Foreskin fibroblast (primary cell): ENCODE measurements at places on chromosomes 1 and 21.

DNA sequence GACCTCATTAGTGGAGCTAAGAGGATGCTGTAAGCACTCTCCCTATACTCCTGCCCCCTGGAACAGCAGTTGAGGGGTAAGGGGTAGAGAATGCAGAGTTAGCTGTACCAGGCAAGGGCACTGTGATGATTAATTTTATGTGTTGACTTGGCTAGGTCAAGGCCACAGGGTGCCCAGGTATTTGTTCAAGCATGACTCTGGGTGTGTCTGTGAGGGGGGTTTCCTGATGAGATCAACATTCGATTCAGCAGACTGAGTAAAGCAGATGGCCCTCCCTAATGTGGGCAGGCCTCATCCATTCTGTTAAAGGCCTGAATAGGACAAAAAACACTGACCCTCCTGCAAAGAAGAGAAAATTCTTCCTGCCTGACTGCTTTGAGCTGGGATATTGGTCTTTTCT is 110.8 kb downstream of the KCND3 start:
- no peak for DNase-seq

DNA sequence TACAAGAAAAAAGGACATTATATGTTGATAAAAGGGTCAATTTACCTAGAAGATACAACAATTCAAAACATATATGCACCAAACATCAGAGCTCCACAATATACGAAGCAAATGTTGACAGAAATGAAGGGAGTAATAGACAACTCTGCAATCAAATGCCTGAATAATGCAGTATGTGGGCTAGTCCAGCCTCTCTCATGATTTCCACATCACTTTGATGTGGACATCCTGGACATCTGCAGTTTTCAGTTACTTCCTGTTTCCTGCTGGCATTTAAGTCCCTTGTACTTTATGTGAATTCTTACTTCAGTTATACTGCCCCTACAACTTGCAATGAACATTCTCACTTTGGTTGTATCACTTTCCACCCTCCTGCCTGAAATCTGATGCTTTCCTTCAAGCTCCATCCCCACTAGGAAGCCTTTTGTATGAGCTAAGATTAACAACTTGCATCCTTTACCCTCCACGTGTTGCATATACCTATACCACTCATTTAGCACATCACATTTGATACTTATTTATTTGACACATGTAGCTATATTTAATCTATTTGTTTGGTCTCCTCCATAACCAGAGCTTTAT is 36.7 kb downstream of the DISC1 start:
- DNase-seq, result peak; percentile 34

DNA sequence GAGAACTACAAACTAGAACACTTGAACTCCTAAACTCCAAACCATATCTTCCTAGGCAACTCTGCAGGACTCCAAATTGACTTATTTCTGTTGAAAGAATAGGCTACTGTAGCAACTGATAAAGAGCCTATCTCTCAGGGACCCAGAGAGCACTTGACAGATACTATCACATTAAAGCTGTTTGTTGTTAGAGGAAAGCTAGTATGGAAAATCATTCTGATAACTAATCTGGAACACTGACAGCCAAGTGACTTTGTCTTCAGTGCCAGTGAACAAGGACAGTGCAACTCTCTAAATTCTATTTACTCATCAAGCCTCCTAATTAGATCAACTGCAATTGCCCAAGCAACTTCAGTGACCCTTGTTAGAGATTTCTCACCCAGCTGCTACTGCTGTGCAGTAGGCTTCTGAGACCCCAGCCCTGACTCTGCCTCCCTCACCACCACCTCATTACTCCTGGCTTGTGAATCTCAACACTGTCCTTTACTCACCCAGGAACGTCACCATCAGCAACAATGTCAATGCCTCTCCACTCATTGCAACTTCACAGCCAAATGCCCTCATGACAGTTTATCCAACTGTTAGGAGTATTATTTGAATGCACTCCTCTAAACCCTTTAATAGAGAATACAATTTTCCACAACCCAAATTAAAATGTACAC is 7.4 kb upstream of the RGS13 start:
- DNase-seq, result no peak

DNA sequence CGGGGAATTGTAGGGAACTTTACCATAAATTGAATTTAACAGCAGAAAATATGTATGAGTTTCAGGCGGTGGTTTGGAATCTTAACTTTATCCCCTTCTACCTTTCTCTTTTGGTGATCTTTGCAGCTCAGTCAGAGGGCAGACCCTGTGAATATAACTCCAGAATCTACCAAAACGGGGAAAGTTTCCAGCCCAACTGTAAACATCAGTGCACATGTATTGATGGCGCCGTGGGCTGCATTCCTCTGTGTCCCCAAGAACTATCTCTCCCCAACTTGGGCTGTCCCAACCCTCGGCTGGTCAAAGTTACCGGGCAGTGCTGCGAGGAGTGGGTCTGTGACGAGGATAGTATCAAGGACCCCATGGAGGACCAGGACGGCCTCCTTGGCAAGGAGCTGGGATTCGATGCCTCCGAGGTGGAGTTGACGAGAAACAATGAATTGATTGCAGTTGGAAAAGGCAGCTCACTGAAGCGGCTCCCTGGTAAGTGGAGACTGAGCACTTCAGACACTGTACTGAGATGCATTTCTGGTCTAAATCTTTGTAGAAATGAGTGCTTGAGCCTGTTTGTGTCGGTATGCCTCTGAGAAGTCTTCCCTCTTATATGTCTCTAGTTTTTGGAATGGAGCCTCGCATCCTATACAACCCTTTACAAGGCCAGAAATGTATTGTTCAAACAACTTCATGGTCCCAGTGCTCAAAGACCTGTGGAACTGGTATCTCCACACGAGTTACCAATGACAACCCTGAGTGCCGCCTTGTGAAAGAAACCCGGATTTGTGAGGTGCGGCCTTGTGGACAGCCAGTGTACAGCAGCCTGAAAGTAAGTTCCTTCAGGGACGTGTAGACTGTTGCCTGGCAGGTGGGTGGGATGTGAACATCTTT is 1.5 kb downstream of the CCN1 start:
- peak; percentile 80 for DNase-seq

DNA sequence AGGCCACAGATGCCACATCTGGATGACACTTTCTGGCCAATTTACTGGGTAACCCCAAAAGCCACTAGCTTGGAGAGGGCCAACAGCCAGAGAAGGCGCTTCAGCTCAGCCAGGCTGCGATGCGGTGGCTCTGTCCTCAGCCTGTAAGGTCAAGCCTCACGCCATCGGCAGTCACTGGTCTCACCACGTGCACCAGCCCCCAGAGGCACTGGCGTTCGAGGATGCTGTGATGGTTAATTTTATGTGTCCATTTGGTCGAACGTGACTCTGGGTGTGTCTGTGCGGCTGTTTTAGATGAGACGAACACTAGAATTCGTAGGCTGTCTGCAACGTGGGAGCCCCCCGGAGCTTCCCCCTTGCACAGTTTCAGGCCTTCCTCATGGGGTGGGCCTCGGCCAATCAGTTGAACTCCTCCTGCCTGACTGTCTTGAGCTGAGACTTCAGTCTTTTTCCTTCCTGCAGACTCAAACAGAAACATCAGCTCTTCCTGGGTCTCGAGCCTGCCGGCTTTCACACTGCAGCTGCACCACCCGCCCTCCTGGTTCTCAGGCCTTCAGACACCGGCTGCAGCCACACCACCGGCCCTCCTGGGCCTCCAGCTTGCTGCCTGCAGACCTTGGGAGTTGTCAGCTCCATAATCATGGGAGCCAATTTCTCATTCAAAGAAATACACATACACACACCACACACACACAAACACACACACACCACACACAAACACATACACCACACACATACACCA is 41.6 kb upstream of the SLC45A1 start:
- no peak for DNase-seq

GRCh38 chr1:33190701-33191100 is 8.9 kb upstream of the TRIM62 start:
- DNase-seq, result no peak

DNA sequence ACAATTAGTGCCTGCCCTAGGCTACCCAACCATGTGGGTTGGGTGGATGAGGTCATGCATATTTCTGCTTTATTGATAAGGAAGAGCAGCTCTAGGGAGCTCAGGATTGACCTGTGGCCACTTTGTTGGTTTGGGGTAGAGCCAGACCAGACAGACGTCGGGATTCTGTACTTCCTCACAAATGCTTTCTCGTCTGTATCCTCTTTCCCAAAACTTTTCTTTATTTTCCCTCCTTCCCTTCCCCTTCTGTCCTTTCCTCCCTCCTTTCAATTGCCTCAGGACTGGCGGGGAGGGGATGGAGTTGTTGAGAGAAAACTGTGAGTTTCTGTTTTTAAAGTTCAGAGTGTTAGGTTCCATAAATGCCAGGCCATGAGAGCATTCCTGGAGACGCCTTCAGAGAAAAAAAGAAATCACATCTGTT is 68.0 kb downstream of the UCK2 start:
- DNase-seq, result peak; percentile 74

DNA sequence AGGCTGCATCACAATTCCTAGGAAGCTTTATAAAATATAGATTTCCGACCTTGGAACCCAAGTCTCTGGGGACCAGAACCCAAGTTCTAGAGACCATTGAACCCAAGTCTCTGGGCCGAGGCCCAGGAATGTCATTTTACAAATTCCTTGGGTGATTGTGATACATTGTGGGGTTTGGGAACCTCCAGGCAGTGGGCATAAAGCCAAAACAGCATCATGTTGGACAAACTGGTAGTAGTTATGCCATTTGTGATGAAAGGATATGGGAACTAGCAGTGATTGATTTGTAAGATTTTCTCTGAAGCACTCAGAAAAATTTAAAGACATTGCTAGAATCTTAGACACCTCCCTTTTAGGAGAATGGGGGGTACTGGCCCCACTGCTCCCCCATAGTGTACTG is 160.2 kb downstream of the HIVEP3 start:
- peak; percentile 63 for DNase-seq

DNA sequence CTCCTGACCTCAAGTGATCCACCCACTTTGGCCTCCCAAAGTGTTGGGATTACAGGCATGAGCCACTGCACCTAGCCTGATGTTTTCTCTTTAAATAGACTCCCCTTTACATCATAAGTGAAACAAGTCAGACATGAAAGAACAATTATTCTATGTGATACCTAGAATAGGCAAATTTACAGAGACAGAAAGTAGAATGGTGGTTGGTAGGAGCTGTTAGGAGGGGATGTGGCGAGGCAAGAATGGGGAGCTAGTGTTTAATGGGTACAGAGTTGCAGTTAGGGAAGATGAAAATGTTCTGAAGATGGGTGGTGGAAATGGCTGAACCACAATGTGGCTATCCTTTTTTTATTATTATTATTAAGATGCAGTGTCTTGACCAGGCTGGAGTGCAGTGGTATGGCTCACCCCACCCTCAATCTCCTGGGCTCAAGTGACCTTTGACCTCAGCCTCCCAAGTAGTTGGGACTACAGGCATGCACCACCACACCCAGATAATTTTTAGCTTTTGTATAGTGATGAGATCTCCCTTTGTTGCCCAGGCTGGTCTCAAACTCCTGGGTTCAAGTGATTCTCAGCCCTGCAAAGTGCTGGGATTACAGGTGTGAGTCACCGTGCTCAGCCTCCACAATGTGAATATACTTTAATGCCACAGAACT is 28.4 kb downstream of the ELF3 start:
- DNase-seq, result no peak

- DNase-seq, result no peak
Measured at GRCh38 chr1:110083061-110083865, 12.8 kb upstream of the ALX3 start.

- no peak for DNase-seq
Measured at GRCh38 chr1:77668924-77669449, 13.5 kb downstream of the ZZZ3 start.

GRCh38 chr1:108949044-108949443 is 14.2 kb downstream of the CLCC1 start:
- DNase-seq, result no peak

- DNase-seq, result peak; percentile 75
Measured at GRCh38 chr1:93613898-93614297, 67.7 kb downstream of the BCAR3 start.

DNA sequence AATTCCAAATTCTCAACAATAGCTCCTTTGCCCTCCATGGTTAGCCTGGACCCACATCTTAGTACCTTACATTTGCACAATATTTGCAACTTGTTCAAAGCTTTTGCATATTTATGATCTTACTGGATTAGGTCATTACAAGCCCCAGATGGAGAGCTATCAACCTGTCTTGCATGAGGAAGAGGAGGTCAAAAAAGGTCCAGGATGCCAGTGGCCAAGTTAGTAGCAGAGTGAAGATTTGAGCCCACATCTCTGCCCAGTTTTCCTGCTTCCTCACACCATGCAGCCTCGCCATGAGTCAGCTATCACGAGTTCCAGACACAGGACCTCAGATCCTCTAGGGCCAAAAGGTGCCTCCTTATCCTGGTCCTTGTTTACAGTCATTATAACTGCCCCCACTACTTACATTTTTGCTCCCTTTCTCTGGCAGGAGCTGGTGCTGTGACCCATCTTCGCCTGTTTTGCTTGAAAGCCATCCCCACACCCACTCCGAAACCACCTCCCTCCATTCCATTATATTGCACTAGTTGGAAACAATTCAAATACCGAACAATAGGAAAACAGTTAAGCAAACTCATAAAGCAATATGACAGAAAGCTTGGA is 5.0 kb upstream of the AHCYL1 start:
- DNase-seq, result peak; percentile 92

DNA sequence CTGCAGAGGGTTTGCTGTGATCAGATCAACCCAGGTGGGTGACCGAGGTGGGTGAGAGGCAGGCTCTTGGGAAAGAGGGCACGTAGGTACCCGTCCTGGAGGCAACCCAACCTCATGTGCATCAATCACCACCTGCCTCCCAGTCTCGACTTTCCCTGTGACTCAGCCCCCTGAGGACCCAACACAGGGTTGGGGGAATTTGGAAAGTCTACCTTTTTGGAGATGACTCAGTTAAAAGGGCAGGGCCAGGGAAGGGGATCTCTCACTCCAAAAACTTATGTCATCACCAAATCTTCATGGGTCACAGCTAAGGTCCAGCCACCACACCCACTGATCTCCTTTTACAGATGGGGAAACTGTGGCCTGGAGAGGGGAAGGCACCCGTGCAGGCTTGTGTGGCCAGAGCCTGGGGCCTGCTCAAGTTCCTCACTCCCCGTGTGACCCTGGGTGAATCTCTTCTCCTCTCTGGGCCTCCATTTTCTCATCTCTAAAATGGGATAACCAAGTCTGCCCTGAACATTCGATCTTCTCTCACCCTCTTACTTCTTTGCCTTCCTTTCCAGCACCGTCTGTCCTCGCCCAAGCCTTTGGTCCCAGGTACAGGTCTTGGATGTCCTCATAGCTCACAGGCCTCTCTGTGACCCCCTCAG is 34.6 kb upstream of the WNT4 start:
- no peak for DNase-seq

DNA sequence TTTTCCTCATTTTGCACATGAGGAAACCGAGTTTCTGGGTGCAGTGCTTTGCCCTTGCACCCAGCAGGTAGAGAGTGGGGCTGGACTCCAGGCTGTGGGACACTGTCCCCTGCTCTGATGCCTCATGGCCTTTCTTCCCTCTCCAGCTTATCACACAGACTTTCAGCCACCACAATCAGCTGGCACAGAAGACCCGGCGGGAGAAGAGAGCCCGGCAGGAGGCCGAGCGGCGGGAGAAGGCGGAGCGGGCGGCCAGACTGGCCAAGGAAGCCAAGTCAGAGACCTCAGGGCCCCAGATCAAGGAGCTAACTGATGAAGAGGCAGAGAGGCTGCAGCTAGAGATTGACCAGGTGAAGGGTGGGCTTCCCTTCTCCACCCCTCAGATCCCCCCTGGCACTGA is 19.0 kb downstream of the KDF1 start:
- no peak for DNase-seq

- no peak for DNase-seq
Measured at GRCh38 chr1:219495737-219496408, 117.0 kb downstream of the ZC3H11B start.
